Naive B cell (primary cell): ENCODE measurements at places on chromosomes 11 and 22. TPM values are rescaled to one million over a fixed set of nuclear protein-coding genes. Genes with fewer than 3 reads are reported as not detected.

OR52N5 gene
- polyA plus RNA-seq: not detected

KDELR3 gene
- polyA plus RNA-seq: 3.0 TPM

DNA sequence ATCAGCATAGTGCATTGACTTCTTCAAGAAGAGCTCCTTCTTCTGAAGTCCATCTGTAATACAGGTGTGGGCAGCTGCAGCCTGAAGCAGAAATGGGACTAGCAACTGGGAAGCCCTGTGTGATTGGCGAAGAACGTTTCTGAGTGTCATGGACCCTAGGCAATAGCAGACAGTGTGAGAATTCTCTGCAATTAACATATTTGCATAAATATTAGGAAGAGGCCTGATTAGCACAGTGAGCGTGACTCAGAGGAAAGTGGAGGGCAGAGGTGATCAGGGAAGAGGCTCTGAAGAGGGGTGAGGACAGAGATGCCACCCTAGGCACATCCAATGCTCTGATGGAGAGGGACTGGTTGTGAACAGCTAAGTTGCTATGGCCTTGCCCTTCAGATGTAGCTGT lies 171.2 kb upstream of the ZBED5 start:
- no peaks in the 10 kb centered on the region for H3K4me1 ChIP-seq
- DNase-seq: no peak
- H3K27me3 ChIP-seq: peaks cover 34% of the 10 kb centered on the region

GRCh38 chr22:21933910-21934309 lies 18.7 kb downstream of the PPM1F start:
- DNase-seq: no peak
- H3K27ac ChIP-seq: no peak overlapping the region
- H3K27me3 ChIP-seq: no peaks in the 10 kb centered on the region
- peaks cover 39% of the 10 kb centered on the region for H3K4me1 ChIP-seq
- H3K36me3 ChIP-seq: no peaks in the 10 kb centered on the region
- H3K4me3 ChIP-seq: no peak overlapping the region

- no peaks in the 10 kb centered on the region for H3K4me1 ChIP-seq
- H3K4me3 ChIP-seq: no peak overlapping the region
- no peak overlapping the region for H3K27ac ChIP-seq
- DNase-seq: no peak
Observed at GRCh38 chr11:58774164-58774593, 42.4 kb upstream of the GLYAT start.

GRCh38 chr11:72983560-72983959 lies 158.6 kb downstream of the FCHSD2 start:
- H3K36me3 ChIP-seq: peaks cover 34% of the 10 kb centered on the region
- H3K4me1 ChIP-seq: peaks cover 43% of the 10 kb centered on the region
- no peak overlapping the region for H3K4me3 ChIP-seq
- H3K27ac ChIP-seq: no peak overlapping the region
- no peaks in the 10 kb centered on the region for H3K27me3 ChIP-seq

- H3K4me1 ChIP-seq: no peaks in the 10 kb centered on the region
- H3K36me3 ChIP-seq: no peaks in the 10 kb centered on the region
- no peaks in the 10 kb centered on the region for H3K27me3 ChIP-seq
- no peak for DNase-seq
- H3K4me3 ChIP-seq: no peak overlapping the region
Observed at GRCh38 chr11:85132851-85133585, 494.1 kb downstream of the DLG2 start.

- H3K27me3 ChIP-seq: peaks cover 25% of the 10 kb centered on the region
- H3K4me1 ChIP-seq: no peaks in the 10 kb centered on the region
- no peak for DNase-seq
- H3K27ac ChIP-seq: no peak overlapping the region
- no peak overlapping the region for H3K4me3 ChIP-seq
Observed at GRCh38 chr11:120912504-120912903, 111.4 kb upstream of the TBCEL start.

DNA sequence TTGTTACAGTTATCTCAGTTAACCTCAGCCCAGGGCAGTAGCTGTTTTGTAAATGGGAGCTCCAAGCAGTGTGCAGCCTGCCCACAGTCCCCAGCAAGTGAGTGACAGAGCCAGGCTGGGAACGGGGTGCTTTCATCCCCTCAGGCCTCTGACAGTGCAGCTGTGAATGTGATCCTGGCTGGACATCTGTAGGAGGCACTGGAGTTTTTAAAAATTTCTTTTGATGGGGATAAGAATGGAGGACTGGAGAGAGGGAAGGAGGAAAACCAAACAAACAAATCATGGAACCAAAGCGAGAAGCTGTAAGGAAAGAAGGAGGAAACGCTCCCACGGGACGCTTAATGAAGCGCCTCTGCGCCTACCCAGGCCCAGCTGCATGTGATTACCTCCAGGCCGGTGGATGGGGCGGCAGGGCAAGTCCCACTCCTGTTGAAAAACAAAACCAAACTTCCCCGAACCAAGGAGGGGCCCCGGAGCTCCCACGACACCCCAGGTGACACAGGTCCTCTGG lies 40.6 kb downstream of the SCUBE1 start:
- DNase-seq: no peak
- no peaks in the 10 kb centered on the region for H3K36me3 ChIP-seq
- H3K4me3 ChIP-seq: no peak overlapping the region
- peaks cover 27% of the 10 kb centered on the region for H3K27me3 ChIP-seq
- H3K27ac ChIP-seq: no peak overlapping the region

GRCh38 chr11:65578667-65579066 lies 2.8 kb downstream of the EHBP1L1 start:
- H3K4me3 ChIP-seq: peak overlapping the region; percentile 9
- H3K27ac ChIP-seq: peak overlapping the region; percentile 98
- no peaks in the 10 kb centered on the region for H3K36me3 ChIP-seq
- DNase-seq: no peak
